Stimulated activated CD4-positive, alpha-beta T cell treated with anti-CD3 and anti-CD28 coated beads, Interleukin-15, amount 100 ng/mL, for 48 hours (primary cell): ENCODE measurements at places on chromosomes 5 and 9.

GRCh38 chr5:35338157-35338453, 107.8 kb upstream of the PRLR start:
- no peak for DNase-seq

DNA sequence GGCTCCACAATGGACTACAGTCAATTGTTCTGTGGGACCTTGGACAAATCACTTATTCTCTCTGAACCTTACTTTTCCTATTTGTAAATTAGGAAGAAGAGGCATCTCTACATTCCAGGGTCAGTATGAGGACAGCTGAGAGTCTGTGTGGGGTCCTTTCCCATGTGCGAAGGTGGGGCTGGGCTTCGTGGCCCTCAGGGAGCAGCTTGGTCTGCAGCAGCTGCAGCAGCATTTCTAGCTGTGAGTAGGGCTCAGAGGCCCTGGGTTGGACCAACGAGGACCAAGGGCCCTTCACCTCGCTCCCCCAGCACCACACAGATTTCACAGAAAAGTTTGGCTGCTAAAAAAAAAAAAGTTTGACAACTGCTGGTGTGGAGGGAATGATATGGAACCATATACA, 9.4 kb upstream of the DDX41 start:
- no peak for DNase-seq

DNA sequence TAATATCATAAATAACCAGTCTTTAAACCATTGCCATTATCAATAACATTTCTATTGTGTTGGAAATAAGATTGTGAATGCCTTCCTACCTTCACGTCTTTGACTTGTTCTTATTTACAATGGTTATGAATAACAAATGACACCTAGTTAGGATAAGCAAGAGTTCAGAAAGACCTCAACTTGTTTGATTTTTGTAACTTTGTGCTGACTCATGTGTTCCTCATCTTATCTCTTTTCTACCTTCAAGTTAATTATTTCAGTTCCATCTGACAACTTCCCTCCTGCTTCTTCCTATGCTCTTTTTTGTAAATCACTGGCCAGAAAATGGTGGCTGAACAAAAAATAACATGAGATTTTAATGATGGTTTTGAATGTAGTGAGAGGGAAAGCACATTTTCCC, 538.5 kb upstream of the TUSC1 start:
- no peak for DNase-seq

GRCh38 chr5:155696362-155696761, 630.6 kb upstream of the SGCD start:
- DNase-seq, result no peak

DNA sequence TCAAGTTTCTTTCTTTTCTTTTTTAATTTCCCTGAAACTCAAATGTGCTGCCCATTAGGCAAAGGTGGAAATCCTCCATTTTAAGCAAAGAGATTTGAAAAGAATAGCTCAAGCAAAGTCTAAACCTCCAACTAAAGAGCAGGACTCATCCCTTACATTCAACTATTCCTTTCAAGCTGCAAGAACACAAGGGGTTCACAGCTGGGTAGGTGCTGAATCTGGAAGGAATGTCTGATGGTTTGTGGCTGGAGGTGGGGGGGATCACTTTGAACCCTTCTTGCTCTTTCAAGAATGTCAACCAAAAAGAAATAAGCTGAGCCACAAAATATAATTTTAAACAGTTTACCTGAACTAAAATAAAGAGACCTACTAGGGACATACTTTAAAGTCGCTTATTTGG, 375.7 kb upstream of the CDH10 start:
- DNase-seq, result no peak

DNA sequence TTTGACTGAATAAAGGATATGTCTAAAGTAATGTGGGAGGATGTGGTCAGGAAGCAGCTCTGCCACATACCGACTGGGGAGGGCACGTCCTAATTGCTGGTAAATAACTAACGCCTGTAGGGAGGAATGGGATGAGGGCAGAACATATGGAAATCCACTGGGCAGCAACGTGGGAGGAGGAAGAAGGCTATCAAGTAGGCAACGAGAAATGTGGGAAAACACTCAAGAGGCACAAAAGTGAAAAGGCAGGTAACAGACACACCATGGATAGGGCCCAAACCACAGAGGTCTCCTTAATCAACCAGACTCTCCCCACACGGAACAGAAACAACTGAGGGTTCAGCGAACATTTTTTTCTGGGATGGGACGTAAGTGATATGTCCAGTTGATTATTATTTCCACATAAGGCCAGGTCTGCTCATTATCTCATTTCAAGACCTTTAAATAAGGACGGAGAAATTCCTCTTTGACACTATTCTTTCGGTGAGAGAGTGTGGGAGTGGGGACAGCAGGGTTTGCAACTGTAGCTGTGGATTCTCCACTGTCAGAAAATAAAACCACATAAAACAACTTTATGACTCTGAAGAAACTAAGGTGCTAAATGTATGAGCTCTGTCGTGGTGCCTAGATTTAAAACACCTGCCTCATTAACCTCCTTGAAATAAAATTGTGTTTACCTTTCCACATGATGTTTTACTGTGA, 17.0 kb downstream of the IARS1 start:
- DNase-seq, result no peak

DNA sequence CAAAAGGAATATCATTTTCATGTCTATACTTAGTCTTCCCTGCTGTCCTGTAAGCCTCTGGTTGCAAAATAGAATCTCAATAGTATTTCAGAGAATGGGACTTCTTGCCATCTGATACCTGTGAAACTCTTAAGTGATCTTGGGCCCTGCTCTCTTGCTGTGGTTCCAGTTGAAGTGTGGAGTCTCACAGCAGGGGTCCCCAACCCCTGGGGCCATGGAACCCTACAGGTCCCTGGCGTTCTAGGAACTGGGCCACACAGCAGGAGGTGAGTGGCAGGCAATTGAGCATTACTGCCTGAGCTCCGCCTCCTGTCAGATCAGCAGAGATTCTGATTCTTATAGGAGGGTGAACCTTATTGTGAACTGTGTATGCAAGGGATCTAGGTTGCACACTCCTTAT, 65.9 kb downstream of the ZSWIM6 start:
- DNase-seq, result no peak

DNA sequence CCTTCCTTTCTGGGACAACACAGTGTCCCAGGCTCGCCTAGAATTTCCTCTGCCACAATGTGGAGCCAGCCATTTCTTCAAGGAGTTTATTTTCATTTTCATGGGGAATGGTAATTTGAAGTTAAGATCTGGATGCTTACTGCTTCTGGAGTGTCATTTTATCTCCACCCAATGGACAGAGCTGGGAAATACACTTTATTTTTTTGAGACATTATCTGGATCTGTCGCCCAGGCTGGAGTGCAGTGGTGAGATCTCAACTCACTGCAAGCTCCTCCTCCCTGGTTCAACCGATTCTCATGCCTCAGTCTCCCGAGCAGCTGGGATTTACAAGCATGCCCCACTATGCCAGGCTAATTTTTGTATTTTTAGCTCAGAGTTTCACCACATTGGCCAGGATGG, 12.7 kb upstream of the THG1L start:
- no peak for DNase-seq

- DNase-seq, result no peak
Observed at GRCh38 chr9:133104718-133105460, 16.2 kb downstream of the RALGDS start.

DNA sequence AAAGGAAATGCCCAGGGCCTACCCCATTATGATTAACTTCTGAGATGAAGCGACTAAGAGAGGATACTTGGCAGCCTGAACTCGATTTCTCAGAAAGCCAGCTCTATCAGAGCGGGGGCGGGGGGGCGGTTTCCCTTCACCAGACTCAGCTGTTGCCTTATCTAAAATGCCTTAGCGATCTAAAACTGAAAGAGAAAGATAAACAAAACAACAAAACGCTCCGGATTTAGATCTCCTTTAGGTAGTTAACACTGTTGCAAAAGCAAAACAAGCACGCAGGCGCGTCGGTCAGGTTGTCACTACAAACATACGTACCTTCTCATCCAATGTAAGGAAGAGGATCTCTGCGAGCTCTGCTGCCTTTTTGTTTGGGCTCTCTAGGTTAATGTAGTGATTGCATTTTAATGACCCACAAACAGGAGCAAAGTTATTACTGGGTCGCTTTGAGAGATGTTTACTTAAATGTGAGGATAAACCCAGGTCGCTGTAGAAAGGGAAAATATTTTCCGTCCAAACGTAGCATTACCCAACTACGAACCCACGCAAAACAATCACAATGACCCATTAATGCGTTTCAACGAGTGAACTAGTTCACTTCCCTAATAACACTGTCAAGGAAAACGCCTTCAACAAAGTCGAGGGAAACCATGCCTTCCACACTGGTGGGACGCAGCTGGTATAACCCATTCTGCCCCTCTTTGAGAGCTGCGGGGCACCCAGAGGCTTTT, 982 bp downstream of the EPB41L4A start:
- peak; percentile 38 for DNase-seq

DNA sequence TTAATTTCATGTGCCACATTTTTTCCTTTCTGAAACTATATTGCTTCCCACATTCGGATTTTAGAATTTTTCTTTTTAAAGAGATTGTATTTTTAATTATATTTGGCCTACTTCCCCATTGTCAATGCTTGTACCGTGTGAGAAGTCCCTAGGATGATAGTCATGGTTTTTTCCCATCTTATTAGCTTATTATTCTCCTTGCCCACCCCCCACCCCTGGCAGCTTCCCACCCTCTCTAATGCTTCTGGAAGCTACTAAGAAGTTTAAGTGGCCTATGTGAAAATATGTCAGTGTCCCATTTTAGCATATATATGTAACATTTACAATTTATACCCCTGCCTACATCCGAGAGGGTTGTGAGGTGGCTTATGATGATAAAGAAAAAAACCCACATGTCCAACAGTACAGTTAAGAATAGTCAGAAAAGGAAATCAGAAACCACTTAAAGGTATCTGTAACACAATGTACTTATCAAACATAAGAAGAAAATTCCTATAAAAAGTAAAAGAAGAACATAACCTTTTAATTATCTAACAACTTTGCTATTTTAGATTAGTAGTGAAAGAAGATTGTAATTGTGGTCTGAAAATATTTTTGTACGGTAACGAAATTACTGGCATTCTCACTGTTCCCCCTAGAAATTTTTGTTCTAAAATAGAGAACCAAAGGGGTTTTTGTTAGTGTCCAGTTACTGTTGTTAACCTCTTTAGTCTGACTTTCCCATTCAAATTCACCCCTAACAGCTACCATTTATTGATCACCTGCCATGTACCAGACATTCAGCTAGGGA, 62.1 kb downstream of the SLC44A1 start:
- no peak for DNase-seq

DNA sequence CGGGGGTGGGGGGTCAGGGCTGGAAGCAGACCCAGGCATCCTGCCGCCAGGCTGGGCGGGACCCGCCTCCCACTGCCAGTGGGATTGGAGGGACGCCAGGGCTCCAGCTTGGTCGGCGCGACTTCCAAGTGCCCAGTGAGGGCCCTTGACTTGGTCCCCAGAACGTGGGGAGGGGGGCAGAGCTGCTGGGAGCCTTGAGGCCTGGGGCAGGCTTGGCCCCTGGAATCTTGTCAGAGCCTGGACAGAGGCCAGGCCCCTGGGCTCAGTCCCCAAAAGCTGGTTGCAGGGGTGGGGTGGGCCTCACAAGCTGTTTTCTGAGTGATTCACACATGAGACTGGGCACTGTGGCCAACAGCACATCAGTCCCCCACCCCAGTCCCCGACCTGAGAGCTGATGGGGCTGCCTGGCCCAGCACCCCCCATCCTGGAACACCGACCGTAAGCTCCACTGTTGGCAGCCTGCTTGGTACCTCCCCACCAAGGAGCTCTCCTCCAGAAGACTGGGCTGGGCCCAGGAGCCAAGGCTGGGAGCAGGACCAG, 526 bp downstream of the CLIC3 start:
- DNase-seq, result no peak

DNA sequence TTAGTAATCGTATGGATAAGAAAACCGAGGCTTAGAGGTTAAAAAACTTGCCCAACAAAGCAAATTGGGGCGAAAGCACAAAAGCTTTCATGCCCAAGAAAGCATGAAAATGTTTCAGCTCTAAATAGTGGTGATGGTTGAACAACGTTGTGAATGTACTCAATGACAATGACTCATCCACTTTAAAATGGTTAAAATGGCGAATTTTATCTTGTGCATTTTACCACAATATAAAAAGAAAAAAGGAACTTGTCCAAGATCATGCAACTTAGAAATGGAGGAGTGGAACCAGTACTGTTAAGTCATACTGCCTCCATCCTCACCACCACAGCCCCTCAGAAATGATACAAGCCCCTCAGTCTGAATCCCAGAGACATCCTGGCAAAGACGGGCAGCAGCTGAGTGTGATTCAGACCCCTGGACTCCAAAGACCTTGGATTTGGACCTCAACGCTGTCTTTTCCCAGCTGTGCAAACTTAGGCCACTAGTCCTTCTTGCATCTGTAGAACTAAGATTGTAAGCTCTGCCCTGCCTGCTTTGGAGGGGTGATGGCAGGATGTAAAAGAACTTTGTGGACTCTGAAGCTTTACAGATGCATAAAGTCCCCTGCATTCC, 158.4 kb downstream of the GABBR2 start:
- DNase-seq, result no peak

GRCh38 chr9:8680658-8681057, 881.1 kb upstream of the DMAC1 start:
- no peak for DNase-seq

- no peak for DNase-seq
Observed at GRCh38 chr5:97839341-97840086, 656.5 kb upstream of the RIOK2 start.

DNA sequence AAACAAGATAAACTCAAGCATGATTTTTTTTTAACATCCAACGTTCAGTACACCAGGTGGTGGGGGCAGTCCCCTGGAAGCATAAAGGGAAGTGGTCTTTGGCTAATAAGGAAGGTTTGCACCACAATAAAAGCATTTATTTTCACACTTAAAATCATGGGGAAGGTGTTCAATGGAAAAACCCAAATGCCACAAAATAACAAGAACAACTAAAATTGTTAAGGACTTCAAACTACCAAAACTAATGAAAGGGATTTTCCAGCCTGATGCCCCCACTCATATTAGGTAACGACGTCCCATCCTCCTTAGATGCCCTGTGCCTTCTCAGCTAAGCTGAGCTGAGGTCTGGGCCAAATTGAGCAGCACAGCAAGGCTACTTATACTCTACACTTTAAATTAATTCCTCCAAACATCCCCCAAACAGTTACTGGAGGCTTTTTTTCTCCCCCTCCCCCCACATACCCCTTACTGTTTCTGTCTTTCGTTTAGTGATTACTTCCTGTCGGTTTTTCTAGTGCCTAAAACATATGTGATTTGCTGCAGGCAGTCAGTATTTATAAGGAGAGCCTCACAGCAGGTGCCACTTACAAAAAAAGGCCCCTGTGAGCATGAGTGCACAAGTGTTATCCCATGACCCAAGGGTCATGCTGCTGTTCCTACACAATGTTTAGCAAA, 259.7 kb upstream of the ZNF608 start:
- no peak for DNase-seq
